DND-41 (cell line): ENCODE measurements at places on chromosomes 2 and 18.

DNA sequence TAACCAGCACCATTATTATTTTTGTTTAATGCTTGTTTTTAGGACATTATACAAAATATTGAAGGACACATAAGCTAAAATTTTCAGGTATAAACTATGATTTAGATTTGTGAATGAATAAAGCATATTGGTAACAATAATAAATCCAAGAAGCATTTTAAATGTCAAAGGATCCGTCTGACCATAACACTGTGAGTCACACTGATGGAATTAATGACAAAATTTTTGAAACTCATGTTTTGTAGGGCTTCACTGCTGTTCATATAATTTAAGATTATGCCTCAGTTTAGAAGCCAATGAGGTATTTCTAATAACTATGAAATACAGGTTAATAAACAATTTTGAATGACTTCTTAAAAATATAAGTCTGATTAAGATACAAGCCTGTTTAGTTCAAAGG is 124.6 kb downstream of the TMEFF2 start:
- DNase-seq, result no peak

DNA sequence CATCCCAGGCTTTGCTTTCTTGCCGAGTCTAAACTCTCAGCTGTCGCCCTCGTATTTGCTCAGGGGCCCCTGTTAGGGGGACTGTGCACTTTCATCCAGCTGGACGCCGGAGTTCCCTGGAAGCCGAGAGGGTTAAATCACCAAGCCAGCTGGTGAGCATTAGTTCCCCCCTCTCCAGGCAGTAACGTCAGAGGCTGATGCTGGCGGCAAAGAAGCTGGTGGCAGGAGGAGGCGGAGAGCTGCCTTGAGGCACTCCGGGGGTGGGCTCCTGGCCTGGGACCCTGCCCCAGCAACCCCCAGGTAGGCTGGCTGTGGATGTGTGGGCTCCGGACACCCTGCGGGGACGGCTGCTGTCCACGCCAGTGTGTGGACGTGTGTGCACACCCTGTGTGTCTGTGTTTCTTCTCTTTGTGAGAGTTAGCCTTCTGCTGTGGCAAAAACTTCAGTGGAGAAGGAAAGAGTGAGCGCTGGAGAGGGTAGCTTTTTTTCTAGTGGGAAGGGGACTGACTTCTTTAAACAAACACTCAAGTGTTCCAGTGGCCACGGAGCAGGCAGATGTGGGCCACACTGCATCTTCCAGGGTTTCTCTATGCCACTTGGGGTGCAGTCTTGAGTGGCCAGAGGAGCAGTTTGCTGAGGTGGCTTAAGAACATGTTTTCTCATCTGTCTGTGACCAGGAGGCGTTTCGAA is 84.7 kb downstream of the GLI2 start:
- no peak for DNase-seq

- DNase-seq, result no peak
Observed at GRCh38 chr2:110871637-110872036, 139.3 kb downstream of the ACOXL start.

GRCh38 chr2:197878792-197879191 is 74.4 kb downstream of the PLCL1 start:
- DNase-seq, result no peak

DNA sequence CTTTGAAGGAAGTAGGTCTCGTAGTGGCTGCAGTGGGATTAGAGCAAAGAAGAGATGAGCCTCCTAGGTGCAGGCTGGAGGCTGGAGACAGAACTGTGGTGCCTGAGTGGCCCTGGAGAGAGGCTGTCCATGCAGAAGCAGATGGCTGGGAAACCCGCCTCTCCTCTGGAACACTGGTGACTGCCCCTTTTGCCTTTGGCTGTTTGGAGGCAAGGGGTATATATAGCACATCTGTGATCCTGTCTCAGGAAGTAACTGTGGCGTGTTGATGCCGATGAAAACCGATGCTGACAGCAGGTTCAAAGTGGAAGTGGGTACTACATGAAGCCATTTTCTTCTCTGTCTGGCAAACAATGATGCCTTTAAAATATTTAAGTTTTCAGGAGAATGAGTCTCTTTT is 43.5 kb downstream of the SLC9A2 start:
- no peak for DNase-seq

- no peak for DNase-seq
Observed at GRCh38 chr2:20815216-20815615, 7.7 kb downstream of the LDAH start.

DNA sequence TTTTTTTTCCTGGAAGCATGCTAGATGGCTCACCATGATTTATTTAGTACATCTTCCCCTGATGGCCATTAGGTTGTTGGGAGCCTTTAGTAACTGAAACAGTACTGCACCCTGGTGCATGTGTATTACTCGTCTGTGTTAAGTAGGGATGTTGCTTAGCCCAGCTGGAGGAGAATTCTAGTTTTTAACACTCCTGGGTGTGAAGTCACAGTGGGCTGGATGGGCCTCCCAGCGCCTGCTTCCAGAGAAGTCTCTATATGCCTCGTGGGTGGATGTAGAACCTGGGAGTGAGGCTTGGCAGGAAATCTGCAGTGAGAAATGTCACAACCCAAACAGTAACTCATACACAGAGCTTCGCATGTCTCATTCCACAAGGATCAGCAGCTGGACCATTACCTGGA is 28.9 kb upstream of the NT5DC4 start:
- no peak for DNase-seq

DNA sequence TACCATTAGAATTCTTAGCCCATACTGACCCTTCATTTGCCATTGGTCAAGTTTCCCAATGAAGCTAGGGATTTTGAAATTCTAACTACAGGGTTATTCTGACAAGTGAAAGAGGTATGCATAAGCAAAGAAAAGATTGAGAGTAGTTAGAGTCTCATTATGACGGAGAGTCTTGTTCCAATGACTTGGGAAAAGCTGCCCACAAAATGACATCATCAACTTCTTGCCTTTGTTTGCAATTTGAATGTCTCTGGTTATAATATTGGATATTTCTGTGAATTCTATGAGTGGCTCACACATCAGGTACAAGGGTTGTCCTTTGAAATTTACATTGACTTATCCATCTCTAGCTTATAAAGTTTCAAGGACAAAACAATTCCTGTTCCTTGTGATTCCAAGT is 772.2 kb downstream of the TRIB2 start:
- DNase-seq, result no peak

DNA sequence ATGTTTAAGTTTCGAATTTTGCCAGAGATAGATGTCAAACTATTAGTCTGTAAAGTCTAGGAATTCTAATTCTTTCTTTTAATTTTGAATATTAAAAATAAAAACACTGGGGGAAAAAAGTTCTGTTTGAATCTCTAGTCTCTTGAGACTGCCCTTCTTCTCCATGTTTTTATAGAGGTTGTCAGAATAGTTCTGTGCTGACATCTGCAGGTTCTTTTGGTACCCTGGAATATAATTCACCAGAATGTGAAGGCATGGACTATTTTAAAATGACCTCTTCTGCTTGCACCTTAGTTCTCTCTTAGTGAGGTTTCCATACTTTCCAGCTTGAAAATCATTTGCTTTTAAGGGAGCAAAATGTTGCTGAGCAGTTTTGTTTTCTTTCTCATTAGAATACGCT is 121.0 kb upstream of the MSTN start:
- DNase-seq, result no peak

DNA sequence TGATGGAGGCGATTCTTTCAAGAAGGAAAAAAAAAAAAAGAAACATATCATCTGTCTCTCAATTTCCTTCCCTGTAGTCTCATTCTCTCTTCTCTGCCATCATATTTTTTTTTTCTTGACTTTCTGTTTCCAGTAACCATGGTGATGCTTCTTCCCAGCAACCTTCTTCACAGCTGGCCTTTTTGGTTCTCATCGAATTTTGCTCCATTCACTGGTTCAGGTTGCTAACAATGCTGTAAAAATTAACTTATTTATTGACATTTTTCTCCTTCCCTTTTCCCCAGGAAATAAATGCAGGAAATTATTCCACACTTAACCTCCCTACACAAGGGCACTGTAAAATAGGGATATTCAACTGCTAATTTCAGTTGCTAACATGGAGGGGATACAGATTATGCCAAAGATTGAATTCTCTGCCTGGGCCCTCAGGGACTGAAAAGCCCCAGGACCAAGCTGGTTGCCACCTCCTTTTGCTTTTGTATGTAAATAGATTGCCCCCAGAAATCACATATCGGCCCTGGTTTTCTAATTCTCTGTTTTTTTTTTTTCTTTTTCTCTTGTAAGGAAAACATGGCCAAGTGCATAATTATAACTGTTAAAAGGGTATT is 154.7 kb downstream of the MAP2 start:
- no peak for DNase-seq

GRCh38 chr2:110740747-110741349 is 8.5 kb downstream of the ACOXL start:
- DNase-seq, result no peak

DNA sequence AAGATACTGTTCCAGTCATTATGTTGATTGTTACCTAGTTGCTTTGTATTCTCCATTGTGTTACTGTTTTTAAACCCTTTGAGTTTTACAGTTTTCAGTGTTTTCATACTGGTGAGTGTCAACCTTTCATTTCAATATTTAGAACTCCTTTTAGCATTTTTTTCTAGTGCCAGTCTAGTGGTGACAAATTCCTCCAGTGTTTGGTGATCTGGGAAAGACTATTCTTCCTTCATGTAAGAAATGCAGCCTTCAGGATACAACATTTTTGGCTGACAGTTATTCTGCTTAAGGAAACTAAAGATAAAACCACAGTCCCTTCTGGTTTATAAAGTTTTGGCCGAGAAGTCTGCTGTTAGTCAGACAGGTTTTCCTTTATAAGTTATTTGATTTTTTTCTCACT is 143.8 kb downstream of the ETAA1 start:
- no peak for DNase-seq

GRCh38 chr18:21762181-21762772 is 21.7 kb downstream of the MIB1 start:
- DNase-seq, result no peak

GRCh38 chr2:190589008-190589407 is 54.5 kb upstream of the NEMP2 start:
- no peak for DNase-seq

- no peak for DNase-seq
Observed at GRCh38 chr2:216507220-216508160, 8.8 kb downstream of the RPL37A start.

- DNase-seq, result no peak
Observed at GRCh38 chr18:48673853-48674721, 135.3 kb downstream of the CTIF start.

GRCh38 chr2:74877781-74878433 is 44.0 kb downstream of the HK2 start:
- DNase-seq, result no peak

GRCh38 chr2:43303889-43304288 is 77.5 kb upstream of the ZFP36L2 start:
- DNase-seq, result no peak

GRCh38 chr2:53765767-53766166 is 1.8 kb upstream of the CHAC2 start:
- no peak for DNase-seq

DNA sequence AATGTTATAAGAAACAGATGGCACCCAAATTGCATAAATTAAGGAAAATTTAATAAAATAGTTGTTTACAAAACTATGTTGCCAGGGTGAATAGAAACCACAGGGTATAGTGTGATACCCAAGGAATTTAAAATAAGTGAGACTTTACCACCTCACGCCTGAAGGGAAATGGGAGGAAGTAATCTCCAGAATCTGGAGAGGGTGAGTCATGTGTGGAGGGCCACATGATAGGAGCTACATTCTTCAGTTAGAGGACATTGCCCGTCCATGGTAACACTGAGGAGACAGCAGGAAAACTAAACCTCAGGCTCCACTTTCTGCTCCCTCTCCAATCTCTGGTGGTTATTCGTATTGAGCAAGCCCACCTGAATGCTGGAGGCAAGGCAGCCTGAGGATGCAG is 97.2 kb upstream of the NXPH2 start:
- no peak for DNase-seq

DNA sequence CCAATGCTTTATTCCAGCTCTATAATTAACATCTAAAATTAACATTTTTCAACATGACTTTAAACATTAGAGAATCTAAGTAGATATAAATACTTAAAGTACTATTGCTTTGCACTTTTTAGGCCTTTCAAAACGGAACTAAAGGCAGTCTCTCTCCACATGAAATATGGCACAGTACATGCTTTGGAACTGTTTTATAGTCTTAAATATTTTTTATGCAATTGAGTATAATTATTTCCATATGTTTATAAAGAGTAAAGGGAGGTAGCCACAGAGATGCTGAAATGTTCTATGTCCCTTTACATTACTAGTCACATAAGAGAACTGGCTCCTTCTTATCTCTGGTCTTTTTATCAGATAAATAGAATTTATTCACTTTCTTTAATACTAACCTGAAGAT is 674.0 kb downstream of the PLCL1 start:
- no peak for DNase-seq

- no peak for DNase-seq
Observed at GRCh38 chr2:124316881-124317605, 292.0 kb downstream of the CNTNAP5 start.

DNA sequence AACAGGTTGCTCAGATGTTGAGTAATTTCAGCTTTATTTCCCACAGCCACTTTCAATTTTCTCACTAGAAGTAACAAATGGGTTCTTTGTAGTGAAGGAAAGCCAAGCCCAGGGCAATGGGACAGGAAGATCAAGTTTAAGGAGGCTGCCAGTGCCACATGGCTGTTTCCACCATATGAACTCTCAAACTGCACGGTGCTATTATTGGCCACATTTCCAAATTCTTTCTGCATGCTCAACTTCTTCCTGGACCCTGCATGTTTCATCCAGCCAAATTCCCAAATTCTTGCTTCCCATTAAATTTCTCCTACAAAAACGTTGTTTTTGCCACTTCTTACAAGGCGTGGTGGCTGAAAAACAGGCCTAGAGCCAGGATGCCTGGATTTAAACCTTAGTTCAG is 193.3 kb upstream of the SPHKAP start:
- no peak for DNase-seq

GRCh38 chr2:135926605-135927004 is 50.4 kb upstream of the MCM6 start:
- DNase-seq, result no peak

DNA sequence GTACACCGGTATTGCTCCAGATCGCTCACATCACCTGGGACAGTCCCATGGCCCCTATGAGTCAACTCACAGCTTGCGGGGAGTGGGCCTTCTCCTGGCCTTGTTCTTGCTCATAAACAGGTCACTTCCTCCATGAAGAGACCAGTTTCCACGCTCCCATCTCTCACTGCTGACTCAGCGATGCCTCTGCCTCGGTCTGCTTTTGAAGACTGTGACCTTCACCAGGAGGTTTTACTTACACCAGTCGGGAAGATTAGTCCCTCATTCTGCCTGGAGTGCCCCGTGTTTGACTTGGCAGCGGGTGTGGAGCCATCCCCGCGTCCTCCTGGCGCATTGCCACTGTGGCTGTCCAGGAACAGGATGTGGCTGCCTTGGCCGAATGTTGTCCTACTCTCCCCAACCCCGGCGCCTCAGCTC is 159.8 kb downstream of the RHBDD1 start:
- no peak for DNase-seq

- no peak for DNase-seq
Observed at GRCh38 chr2:66534461-66534860, 99.5 kb downstream of the MEIS1 start.
